Spleen (tissue), 13 donors: ENCODE measurements at places on chromosomes 5 and 9. TPM values are rescaled to one million over a fixed set of nuclear protein-coding genes. Genes with fewer than 3 reads are reported as not detected.
A peak's percentile ranks its signal among the peaks of the same experiment; 100 is the strongest.

DNA sequence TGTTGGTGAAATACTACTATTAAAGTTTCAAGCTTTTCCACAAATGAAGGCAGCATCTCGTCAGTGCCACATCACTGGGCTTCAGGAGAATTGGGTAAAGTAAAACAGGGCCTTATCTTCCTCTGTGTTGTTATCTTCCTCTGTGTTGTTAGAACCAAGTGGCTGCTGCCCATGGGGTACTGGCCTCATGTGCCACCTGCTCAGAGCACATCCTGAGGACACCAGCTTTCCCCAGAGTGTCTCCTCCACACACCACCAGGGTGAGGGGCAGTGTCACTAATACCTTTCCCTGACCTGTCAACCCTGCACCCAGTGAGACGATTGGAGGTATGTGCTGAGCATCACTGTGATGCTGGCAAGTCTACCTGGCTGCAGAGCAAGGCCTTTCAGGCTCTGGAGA lies 499.9 kb downstream of the SEMA5A start:
- DNase-seq: no peak

Gene PROB1
- total RNA-seq: 2.6 TPM

GRCh38 chr9:127897193-127897692 lies 2.2 kb downstream of the ST6GALNAC6 start:
- DNase-seq: peak; percentile 81

DNA sequence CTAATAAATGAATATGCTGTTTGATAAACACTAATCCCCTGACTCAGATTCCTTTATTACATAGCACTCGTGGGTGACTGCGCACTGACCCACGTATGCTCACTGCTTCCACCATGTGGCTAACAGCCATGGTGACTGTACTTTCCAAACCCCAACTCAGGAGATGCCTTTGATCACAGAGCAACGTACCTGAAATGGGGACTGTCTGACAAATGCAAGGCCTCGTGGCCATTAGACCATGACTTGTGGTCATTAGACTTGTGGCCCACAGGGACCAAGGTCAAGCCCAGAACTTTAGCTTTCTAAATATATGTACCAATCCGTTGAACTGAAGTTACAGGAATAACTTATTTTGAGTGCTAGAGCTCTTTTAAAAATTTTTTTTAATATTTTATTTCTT lies 46.6 kb downstream of the CYFIP2 start:
- DNase-seq: no peak

GRCh38 chr5:65926893-65927292 lies 518 bp downstream of the ERBIN start:
- no peak for DNase-seq

DNA sequence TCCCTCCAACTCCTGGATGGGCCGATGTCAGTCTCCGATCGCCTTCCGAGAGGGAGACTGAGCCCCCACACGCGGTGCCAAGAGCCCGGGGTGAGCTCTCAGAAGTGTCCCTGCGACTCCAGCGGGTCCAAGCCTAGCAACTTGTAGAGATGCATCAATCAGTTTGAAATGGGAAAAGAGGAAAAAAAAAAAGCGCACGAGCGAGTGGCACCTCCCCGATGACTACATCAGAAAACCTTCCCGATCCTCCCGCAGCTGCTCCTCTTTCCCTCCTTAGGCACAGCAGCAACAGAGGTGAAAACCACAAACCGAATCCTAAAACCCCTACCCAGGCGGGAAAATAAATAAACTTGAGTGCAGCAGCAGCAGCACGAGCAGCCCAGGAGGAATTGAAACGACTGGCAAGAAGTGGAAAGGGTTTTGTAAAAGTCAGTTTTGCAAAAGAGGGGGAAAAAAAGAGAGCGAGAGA lies 1.0 kb upstream of the EFNA5 start:
- DNase-seq: no peak

GRCh38 chr5:119383008-119383407 lies 27.2 kb downstream of the TNFAIP8 start:
- DNase-seq: no peak

Gene PKN3
- total RNA-seq: 10.0 TPM

Gene NR4A3
- 2.8 TPM for total RNA-seq

GRCh38 chr5:73654819-73655318 lies 28.9 kb downstream of the ARHGEF28 start:
- DNase-seq: no peak
